ENCODE measurements at places on chromosomes 7 and 10.
A peak's percentile ranks its signal among the peaks of the same experiment; 100 is the strongest.

- DNase-seq, result no peak
These were observed 107.9 kb downstream of the PPP1R17 start for GRCh38 chr7:31794851-31795344.

DNA sequence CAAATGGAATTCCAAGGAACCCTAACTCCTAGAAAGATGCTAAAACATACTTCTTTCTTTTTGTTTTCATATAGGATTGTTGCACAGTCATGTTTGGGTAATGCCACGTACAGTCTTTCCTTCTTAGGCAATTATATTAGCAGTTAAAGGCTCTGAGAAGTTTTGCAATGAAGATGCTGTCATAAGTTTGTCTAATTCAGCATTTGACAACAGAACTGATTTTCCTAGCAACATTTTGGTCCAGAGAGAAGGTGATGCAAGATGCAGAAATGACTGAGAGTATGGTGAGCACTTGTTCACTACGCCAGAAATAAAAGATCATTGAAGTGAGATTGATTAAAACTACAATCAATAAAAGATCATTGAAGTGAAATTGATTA lies 184.0 kb upstream of the PLXNA4 start:
- DNase-seq, result peak; percentile 27

DNA sequence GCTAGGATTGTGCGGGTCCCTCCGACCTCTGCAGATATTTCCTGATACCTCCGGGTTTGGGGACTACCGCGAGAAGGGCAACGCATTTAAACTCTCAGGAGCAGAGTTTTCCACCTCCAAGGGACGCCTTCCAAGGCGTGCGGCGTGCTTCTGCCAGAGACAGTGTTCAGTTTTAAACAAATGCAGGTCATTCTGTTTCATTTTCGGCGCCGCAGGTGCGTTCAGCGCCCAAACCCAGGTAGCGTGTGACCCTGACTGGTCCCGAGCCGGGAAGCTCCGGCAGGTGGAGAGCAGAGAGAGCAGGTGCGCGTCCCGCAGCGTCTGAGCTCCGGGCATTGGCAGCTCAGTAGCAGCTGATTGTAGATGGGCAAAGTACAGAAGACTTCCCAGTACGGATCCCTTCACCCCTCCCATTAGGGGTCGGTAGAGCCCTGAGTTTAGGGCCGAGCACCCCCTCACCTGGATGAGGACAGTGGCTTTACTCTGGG lies 1.4 kb upstream of the CYP26A1 start:
- no peak for DNase-seq

GRCh38 chr7:106376026-106376799 lies 91.4 kb upstream of the NAMPT start:
- DNase-seq, result no peak

DNA sequence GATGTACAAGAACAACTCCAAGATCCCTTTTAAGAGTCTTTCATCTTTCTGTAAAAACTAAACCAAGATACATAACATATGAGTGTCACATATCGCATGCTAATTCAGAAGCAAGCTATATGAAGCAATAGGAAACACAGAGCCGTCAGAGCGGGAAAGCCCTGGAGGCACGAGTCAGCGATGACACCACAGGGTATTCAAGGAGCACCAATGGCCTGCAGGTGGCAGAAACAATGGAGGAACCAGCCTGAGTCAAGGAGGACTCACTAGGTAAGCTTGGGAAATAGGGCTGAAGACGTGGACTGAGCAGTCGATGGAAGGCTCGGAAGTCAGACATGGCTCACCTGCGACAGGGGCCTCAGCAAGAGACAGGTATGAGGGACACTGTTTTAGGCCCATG lies 214.4 kb downstream of the FAM107B start:
- DNase-seq, result peak; percentile 25

- DNase-seq, result no peak
These were observed 124.2 kb upstream of the BMPER start for GRCh38 chr7:33781167-33781566.

DNA sequence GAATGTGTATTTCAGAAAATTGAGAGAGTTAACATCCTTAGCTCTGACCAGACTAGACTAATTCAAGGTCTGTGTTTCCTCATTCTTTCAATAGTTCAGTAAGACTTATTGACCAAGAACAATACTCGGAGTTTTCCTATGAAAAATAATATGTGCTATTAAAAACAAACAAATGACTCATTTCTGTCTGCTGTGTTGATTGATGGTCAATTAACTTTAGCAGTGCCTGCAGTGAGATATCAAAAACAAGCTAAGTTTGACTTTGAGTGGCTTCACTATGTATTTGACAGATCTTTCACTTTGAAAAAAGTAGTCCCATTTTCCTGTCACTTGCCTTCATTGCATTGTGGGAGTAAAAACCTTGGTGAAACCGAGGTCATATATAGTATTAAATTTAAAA lies 91.0 kb downstream of the GNAT3 start:
- DNase-seq, result no peak

DNA sequence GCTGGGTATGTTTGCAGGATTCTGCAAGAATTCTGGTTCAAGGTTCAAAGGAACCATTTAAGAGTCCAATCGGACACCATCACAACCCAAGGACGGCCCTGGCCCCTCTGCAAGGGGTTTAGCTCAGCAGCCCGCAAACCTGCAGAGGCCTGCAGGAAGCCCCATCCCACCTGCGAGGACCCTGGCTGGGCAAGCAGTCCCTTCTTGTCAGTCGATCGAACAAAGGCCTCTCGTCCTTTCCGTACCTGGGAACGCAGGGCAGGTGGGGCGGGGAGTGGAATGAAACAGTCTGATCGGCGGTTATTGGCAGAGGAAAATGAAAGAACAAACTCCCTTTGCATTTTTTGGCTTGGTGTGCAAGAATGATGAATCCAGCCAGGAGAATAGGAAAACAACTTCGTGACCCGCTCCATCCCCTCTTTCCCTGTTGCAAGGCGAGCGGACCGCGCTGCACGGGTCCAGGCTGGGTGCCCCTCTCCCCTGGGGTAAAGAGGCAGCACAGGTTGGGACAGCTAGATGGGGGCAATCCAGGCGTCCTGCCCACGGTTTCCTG lies 73.7 kb downstream of the INSIG1 start:
- no peak for DNase-seq

DNA sequence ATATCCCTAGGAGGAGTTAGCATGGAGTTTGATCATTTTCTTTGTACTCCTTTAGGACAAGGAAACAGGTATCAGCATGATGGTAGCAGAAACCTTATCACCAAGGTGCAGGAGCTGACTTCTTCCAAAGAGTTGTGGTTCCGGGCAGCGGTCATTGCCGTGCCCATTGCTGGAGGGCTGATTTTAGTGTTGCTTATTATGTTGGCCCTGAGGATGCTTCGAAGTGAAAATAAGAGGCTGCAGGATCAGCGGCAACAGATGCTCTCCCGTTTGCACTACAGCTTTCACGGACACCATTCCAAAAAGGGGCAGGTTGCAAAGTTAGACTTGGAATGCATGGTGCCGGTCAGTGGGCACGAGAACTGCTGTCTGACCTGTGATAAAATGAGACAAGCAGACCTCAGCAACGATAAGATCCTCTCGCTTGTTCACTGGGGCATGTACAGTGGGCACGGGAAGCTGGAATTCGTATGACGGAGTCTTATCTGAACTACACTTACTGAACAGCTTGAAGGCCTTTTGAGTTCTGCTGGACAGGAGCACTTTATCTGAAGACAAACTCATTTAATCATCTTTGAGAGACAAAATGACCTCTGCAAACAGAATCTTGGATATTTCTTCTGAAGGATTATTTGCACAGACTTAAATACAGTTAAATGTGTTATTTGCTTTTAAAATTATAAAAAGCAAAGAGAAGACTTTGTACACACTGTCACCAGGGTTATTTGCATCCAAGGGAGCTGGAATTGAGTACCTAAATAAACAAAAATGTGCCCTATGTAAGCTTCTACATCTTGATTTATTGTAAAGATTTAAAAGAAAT lies 4.8 kb downstream of the BAMBI start:
- DNase-seq, result no peak

DNA sequence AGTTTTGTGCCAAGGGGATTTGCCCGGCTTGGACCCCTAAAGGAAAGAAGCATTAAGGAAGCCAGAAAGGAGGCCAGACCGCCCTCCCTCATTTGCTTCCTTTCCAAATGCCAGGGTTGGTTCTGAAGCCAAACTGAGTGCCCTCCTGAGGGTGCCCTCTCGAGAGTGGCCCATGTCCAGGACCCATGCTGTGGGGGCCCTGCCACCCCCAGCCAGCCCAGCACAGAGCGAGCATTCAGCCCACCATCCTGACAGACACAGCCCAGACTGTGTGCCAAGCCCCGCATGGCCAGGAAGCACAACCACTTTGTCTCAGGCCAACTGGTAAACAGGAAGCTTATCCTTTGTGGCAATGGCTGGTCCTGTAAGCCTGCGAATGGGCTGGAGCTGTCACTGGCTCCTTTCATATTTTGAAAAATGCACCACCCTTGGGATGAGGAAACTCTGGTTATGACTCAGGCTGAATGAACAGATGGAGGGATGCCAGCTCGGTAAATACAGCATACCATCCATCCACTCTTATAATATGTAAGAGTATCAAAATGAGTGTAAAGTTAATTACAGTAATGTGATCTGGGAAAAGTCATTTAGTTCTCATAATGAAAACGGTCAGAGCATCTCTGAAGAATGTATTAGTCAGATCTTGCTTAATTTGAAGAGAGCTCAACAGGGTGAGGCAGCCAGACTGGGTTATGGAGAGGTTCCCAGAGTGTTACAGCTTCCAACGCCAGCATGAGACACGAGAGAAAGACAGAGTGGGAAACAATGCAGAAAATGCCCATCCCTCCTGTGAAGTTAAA lies 65.0 kb downstream of the STK17A start:
- peak; percentile 100 for DNase-seq

- no peak for DNase-seq
These were observed 2.8 kb downstream of the PRF1 start for GRCh38 chr10:70599791-70600190.

- DNase-seq, result peak; percentile 23
These were observed 24.3 kb downstream of the NUP42 start for GRCh38 chr7:23205909-23206767.

DNA sequence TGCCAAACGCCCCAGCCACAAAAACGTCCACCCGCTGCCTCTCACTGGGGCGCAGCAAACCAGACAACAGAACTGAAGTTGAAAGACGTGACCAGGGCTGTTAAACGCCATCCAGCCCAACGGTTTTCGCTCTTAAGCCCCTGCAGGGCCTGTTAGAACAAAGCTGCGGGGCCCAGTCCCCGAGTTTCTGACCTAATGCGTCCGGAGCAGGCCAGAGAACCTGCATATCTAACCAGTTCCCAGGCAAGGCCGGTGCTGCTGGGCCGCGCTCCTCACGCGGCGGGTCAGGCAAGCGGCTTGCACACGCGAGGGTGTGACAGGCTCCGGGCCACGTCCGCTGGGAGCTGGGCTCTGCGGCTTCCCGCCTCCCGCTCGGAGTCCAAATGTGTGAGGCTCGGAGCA lies 87.0 kb downstream of the PTPRN2 start:
- no peak for DNase-seq

DNA sequence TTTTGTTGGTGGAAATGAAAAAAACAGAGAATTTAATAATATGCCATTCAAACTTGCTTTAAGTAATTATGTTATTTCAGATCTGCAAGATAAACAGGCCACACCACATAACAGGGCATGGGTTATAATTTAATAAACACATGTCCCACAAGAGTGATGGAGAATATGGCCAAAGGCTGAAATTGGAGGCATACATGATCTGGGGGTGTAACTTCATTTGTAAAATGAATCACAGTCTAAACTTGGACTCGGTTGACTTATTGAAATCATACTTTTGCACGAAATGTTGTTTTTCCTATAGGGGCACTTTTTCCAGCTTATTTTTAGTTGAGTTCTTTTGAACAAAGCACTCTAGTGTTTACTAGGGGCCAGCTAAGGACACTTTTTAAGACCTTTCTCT lies 151.6 kb downstream of the TMEM26 start:
- DNase-seq, result peak; percentile 14

GRCh38 chr10:12360461-12360860 lies 11.1 kb downstream of the CAMK1D start:
- no peak for DNase-seq

DNA sequence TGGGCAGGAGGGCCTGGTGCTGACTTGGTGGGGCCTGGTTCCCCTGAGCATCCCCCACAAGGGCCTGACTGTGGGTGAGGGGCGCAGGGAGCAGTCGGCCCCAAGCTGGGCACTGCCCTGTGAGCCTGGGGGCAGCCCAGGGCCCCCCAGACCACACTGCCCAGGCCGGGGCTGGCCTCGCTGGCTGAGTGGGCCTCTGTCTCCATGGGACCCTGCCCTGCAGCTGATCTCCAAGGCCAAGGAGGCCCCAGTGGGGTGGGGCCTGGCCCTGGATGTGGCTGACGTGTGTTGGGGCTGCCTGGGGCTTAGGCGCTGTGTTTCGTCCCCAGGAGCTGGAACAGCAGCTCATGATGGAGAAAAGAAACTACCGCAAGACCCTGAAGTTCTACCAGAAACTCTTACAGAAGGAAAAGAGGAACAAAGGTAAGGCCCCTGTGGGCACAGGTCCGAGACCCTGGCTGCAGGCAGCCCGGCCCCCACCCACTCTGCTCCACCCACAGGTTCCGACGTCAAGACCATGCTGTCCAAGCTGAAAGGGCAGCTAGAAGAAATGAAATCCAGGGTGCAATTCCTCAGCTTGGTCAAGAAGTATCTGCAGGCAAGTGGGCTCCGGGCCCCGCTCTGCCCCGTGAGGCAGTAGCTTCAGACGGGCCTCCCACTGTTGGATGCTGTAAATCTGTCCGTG lies 23.5 kb upstream of the UTF1 start:
- no peak for DNase-seq

DNA sequence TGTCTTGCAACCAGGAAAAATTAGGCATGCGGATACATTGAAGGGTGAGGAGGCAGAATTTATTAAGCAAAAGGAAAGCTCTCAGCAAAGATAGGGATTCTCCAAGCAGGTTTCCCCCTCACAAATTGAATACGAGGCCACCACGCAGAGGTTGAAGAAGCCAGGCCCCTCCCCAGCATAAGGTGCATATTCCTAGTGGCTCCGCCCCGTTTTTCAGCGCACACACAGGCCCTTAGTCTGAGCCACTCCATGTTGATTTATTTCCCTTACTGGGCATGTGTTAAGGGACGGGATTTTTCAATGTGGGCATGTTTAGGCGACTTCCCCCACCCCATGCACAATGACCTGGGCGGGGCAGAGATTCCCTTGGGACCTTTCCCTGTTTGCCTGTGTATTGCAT lies 24.9 kb downstream of the PPP2R2D start:
- DNase-seq, result no peak

- peak; percentile 29 for DNase-seq
These were observed 24.5 kb upstream of the GRB10 start for GRCh38 chr7:50807026-50807730.

GRCh38 chr10:86342111-86342863 lies 24.3 kb downstream of the GRID1 start:
- no peak for DNase-seq

- DNase-seq, result no peak
These were observed 6.8 kb downstream of the TBATA start for GRCh38 chr10:70778267-70778924.

GRCh38 chr7:19268737-19269136 lies 123.5 kb upstream of the FERD3L start:
- no peak for DNase-seq

DNA sequence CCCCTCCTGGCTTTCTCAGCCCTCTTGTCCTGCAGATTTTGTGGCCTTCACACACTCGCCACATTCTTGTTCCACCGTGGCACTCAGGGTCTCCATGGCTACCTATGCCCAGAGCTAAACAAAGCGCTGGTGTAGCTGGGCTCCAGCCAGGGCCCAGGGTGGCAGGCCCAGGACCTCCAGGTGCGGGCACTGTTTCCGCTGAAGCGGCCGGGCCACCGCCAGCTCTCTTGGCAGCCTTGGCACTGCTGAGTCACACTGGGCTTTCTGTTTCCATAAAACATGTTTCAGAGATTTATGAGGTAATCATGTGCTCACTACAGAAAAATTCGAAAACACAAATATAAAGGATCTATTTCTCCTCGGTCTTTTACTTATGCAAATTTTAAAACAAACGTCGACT lies 51.3 kb downstream of the AOC1 start:
- DNase-seq, result no peak

Measured in fibroblast of skin of right quadriceps (primary cell).